ENCODE measurements at places on chromosomes 13 and 19.

GRCh38 chr19:10452726-10453618 lies 32.6 kb downstream of the PDE4A start:
- DNase-seq: no peak

- no peak for DNase-seq
Observed at GRCh38 chr13:112808377-112809140, 118.7 kb downstream of the ATP11A start.

GRCh38 chr13:106958621-106959048 lies 390.7 kb upstream of the ARGLU1 start:
- DNase-seq: no peak

GRCh38 chr13:25179011-25179410 lies 6.9 kb upstream of the AMER2 start:
- no peak for DNase-seq

DNA sequence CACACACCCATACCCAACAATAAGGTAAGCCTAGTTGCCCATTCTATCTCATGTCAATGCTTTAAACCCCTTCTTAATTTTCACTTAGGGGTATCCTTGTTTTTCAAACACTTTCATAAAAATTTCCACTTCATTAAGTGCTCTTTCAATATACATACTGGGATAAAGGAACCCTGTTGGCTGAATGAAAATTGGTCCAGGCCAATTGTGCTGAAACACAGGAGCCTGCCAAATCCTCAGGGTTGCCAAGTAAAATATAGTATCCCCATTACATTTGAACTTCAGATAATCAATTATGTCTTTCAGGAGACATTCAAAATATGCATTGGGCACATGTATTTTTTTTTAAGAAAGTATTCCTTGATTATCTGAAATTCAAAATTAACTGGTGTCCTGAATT lies 1131.1 kb downstream of the SLITRK1 start:
- no peak for DNase-seq

GRCh38 chr13:27018882-27019281 lies 152.7 kb downstream of the USP12 start:
- DNase-seq: no peak

All from kidney epithelial cell (primary cell).